ENCODE measurements at places on chromosomes 4 and X. TPM values are rescaled to one million over a fixed set of nuclear protein-coding genes. Genes with fewer than 3 reads are reported as not detected.

Gene CHRDL1
- not detected for total RNA-seq

Gene RBM47
- total RNA-seq = 0.22 TPM

Gene CHRNA9
- total RNA-seq = not detected

Gene HAND2
- not detected for total RNA-seq

Gene PDK3
- total RNA-seq = 82.3 TPM

Gene ALPK1
- total RNA-seq = 15.7 TPM

Gene TBX22
- total RNA-seq = not detected

GRCh38 chrX:148192547-148192946 is 211.4 kb downstream of the FMR1NB start:
- H3K4me1 ChIP-seq = no peaks in the 10 kb centered on the region
- no peak overlapping the region for H3K27ac ChIP-seq
- ATAC-seq = no peak
- H3K4me3 ChIP-seq = no peak overlapping the region
- no peaks in the 10 kb centered on the region for H3K27me3 ChIP-seq

DNA sequence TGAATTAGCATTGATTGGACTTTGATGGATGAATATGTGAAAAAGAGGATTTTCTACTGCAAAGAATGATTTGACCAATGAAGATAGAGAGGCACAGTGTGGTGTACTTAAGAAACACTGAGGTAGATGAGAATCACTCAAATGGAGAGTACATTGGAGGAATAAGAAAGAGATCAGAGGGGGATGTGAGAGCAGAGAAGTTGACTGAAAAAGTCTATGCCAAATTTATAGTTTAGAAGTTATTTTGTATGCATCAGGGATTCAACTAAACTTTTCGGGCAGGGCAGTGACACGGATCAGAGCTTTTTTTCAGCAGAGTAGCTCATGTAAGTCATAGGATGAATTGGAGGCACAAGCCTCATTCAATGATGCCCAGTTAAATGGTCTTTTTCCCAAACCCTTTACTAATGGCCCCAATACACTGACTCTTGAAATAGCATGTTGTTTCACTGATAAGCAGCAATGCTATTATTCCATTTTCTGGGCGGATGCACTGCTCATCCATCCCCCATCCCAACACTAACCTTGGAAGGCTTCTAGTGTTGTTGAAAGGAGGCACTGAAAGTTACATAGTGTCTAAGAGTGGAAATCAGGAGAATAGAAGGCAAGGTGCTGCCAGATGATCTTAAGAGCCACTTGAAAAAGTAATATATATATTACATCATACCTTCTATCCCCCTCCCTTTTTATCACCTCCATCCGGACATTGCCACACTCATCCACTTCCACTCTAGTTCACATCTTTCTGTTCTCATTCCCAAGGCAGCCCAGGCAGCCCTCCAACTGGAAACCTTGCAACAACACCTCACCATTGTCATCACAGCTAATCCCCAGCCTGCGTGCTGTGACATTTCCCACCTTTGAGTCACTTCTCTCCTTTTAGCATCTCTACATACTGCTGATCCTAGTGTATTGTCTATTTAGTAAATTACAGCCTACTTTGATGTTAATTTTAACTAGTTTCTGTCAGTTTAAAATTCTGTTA is 46.1 kb downstream of the ARHGAP24 start:
- no peak overlapping the region for H3K27ac ChIP-seq
- H3K36me3 ChIP-seq = no peaks in the 10 kb centered on the region
- no peaks in the 10 kb centered on the region for H3K4me1 ChIP-seq
- no peaks in the 10 kb centered on the region for H3K27me3 ChIP-seq
- ATAC-seq = no peak
- no peak overlapping the region for H3K4me3 ChIP-seq

- no peak overlapping the region for H3K4me3 ChIP-seq
- ATAC-seq = no peak
- no peaks in the 10 kb centered on the region for H3K36me3 ChIP-seq
- H3K4me1 ChIP-seq = no peaks in the 10 kb centered on the region
- no peak overlapping the region for H3K27ac ChIP-seq
- peaks cover 3% of the 10 kb centered on the region for H3K27me3 ChIP-seq
Measured at GRCh38 chr4:94722748-94723147, 35.0 kb upstream of the BMPR1B start.

GRCh38 chrX:10608099-10608498 is 12.3 kb downstream of the MID1 start:
- no peaks in the 10 kb centered on the region for H3K4me1 ChIP-seq
- no peak overlapping the region for H3K4me3 ChIP-seq
- no peaks in the 10 kb centered on the region for H3K27me3 ChIP-seq
- H3K36me3 ChIP-seq = no peaks in the 10 kb centered on the region
- no peak for ATAC-seq

GRCh38 chrX:46327566-46328115 is 217.6 kb downstream of the ZNF674 start:
- no peak for ATAC-seq
- no peaks in the 10 kb centered on the region for H3K36me3 ChIP-seq
- peaks cover 10% of the 10 kb centered on the region for H3K4me1 ChIP-seq
- H3K4me3 ChIP-seq = peak overlapping the region; percentile 31
- no peaks in the 10 kb centered on the region for H3K27me3 ChIP-seq

DNA sequence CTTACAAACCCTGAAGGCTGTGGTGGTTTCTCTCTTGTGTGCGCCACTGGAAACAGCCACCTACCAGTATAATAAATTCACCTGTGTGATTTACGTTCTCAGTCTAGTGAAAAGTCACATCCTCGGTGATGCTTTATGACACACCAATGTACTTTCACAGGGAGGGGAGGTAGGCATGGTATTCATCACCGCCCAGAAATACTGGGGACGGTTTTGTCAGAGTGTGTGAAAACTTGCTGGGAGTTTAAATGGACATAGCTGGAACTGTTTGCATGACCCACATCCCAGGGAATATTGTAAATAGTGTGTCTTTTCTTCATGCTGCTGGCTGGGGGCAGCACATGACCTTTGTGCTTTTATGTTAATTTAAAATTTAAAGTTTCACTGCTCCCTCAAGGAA is 421.8 kb downstream of the MAPK10 start:
- no peaks in the 10 kb centered on the region for H3K36me3 ChIP-seq
- no peaks in the 10 kb centered on the region for H3K4me1 ChIP-seq
- no peak for ATAC-seq
- peaks cover 12% of the 10 kb centered on the region for H3K27me3 ChIP-seq
- no peak overlapping the region for H3K4me3 ChIP-seq
- H3K27ac ChIP-seq = no peak overlapping the region

GRCh38 chrX:45751156-45751555 is 550.5 kb upstream of the DIPK2B start:
- H3K4me1 ChIP-seq = peaks cover 18% of the 10 kb centered on the region
- H3K4me3 ChIP-seq = no peak overlapping the region
- no peak overlapping the region for H3K27ac ChIP-seq
- H3K36me3 ChIP-seq = peaks cover 26% of the 10 kb centered on the region

DNA sequence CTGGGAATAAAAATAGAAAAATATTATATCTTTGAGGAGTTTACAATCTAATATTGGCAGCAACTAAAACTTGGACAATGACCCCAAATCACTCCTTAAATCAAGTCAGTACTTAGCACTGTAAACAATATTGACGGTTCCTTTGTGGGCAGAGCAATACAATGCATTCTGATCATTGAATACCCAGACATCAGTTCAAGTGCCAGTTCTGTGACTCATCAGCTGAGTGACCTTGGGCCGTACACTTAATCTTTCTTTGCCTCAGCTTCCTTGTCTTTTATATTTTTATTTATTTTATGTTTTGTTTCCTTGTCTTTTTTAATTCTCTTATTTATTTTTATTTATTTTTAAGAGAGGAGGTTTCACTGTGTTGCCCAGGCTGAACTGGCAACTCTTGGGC is 112.2 kb upstream of the ANXA3 start:
- H3K36me3 ChIP-seq = no peaks in the 10 kb centered on the region
- no peak for ATAC-seq
- H3K4me3 ChIP-seq = no peak overlapping the region
- no peak overlapping the region for H3K27ac ChIP-seq
